Non-pigmented ciliary epithelial cell (primary cell): ENCODE measurements at places on chromosomes 13 and 19.

DNA sequence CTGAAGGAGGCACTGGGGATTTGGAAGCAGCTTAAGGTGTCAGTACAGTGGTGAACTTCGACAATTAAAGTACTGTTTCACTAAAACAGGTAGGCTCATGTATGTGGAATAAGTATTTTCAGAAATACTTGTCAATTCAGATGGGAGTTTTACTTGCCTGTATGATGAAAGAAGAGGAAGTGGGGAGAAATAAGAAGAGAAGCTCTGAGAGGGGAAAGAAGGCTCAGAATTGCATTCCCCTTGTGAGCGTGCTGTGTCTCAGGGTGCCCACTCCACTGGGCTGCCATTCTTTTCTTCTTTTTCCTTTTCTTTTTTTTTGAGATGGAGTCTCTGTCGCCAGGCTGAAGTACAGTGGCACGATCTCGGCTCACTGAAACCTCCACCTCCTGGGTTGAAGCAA, 38.6 kb upstream of the RNF17 start:
- DNase-seq, result no peak

DNA sequence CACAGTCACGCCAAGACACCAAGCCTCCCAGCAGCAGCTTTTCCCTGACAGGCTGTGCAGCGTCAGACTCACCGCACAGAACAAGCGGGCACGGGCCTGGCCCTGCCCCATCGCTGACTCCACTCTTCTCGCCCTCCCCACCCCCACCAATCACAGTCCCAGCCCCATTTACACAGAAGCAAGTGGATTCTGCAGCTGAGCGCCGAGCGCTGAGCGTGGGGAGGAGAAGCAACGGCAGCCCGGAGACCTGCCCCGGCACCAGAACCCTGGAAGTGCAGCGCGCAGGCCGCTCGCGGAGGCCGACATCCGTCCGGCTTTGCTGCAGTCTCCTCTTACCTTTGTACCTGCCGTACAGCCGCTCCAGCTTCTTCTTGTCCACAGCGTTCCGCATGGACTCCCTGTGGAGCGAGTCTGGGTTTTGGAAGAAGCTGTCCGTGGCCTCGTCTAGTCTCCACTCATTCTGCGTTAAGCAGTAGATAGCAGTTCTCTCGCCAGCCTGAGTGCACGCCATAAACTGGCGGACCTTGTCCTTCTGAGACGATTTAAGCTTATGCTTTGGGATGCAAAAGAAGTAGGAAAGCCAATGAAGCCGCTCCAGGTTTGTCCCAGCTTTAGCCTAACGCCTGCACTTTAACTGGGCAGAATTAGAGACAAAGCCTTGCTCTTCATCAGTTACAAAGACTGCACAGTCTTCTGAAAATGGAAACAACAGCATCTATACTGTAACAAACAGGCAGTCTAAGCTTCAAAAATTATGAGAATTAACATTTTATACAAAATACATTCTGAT, 6.8 kb downstream of the DCUN1D2 start:
- no peak for DNase-seq

DNA sequence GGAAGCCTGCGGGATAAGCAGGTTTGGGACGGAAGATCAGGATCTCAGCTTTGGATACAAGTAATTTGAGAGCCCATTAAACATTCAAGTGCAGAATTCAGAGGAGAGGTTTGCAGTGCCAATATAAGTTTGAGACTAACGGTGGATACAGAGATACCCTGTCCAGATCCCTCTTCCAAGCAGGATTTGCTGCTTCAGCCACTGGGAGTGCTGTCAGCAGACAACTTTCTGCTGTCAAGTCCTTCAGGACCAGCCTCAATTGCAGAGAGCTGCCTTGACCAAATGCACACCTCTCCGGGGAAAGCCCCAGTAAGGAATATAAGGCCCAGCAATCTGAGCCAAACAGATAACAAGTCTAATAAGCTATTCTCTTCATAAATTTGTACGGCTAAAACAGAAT, 46.1 kb upstream of the ZNF780A start:
- no peak for DNase-seq

GRCh38 chr19:57103573-57104277, 16.1 kb upstream of the USP29 start:
- DNase-seq, result peak; percentile 22
